ENCODE measurements at places on chromosomes 16 and 17.

DNA sequence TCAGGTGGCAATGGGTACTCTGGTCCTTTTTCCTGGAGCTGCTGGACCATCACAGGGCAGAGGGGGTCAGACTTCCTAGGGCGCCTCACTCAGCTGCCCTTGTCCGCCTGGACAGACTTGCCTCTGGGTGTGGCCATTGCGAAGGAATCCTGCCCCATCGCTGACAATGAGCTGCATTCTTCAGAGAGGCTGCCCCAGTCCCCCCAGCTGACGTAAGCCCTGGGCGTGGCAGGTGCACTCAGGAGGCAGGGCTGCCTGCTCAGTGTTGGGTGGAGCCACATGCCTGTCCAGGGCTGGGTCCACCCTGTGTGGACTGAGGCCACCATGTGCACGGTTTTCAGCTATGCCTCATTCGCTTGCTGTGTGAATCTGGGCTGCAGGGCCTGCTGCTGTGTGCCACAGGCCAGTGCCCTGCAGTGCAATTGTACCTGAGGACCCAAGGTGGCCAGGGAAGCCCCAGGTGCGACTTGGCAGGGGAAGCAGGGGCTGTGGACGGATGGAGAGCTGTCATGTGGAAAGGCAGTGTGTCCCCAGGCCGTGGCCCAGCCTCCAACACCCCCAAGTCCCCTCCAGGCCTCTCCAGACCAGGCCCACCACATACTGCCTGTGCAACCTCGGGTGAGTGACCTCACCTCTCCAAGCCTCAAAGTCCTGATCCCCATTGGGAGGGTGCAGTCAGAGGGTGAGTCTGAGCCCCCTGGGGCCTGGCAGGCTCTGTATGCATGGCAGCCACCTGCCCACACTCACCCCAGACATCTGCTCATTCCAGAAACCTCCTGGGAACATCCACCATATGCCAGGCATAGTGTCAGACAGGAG is 14.0 kb upstream of the MPRIP start:
- DNase-seq = no peak

- peak; percentile 70 for DNase-seq
Measured at GRCh38 chr17:32319548-32319905, 22.4 kb downstream of the C17orf75 start.

DNA sequence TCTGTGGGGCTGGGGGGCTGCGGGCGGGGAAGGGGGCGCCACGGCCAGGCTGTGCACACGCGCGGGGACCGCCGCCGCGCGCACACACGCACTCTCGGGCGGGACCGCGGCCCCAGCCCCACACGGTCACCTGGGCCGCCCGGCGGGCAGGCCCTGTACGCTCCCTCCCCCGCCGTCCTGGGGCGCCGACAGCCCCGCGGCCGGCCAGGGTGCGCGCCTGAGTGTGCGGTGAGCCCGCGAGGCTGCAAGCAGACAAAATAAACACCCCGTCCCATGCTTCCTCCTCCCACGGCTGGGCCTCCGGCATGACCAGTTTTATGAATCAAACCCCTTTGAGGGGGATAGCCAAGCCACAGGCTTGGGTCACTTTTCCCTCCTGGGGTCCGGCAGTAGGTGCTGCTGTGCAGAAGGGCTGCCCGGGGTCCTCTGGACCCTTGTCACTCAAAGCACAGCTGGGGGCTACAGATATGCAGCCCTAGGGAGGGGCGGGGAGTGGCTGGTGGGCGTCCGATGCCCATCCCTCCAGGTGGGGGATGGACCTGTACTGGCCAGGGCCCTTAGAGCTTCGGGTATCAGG is 441 bp downstream of the VASN start:
- no peak for DNase-seq

GRCh38 chr16:61146429-61146828 is 889.8 kb downstream of the CDH8 start:
- DNase-seq = no peak

DNA sequence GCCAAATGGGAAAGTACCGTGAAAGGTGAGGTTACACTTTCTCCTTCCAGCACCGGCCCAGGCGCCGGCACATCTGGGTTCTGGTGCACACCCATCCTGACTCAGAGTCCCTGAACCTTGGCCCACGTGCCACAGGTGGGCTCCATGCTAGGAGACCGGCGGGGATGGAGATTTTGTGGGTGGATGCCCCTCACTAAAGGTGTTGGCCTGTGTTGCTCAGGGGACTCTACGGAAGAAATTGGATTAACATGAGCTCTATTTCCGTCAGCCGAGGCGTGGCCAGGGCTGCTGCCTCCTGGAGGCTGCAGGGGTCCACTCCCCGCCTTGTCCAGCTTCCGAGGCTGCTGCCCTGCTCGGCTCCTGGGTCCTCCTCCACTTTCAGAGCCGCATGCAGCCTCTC is 30.8 kb downstream of the FBXO31 start:
- no peak for DNase-seq

DNA sequence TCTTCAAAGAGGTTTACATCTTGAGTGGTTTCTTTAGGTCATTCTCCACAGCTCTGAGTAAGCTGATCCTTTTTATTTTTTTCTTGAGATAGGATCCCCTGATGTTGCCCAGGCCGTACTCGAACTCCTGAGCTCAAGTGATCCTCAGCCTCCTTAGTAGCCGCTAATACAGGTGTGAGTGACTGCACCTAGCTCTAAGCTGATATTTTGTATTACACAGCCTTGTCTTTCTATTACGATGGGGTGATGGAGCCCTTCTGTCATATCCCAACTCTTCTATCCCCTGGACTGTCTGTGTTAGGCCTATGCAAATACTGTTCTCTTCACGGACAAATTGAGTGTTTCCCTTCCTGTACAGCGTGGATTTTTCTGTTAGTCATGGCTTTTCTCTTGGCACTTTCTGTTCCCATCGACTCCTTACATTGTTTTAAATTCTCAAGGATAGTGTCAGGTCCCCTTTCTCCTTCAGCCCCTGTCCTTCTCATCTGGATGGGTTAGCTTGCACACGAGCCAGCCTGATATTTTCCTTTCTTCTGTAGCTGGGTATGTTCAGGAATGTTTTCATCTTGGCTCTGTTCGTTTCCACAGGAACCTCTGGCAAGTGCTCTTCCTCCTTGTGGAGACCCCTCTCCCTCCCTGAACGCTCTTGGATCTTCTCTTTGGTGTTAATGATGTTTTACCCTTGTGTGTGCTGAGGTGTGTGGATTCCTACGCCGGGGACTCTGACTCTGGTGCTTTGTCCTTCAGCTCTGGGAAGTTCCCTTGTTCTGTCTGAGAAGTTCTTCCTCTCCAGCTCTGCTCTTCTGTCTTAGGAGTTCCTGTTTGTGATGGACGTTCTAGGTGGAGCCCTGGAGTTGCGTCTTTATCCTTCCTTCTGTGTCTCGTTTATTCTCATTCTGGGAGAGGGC is 2.3 kb downstream of the BANP start:
- DNase-seq = no peak

DNA sequence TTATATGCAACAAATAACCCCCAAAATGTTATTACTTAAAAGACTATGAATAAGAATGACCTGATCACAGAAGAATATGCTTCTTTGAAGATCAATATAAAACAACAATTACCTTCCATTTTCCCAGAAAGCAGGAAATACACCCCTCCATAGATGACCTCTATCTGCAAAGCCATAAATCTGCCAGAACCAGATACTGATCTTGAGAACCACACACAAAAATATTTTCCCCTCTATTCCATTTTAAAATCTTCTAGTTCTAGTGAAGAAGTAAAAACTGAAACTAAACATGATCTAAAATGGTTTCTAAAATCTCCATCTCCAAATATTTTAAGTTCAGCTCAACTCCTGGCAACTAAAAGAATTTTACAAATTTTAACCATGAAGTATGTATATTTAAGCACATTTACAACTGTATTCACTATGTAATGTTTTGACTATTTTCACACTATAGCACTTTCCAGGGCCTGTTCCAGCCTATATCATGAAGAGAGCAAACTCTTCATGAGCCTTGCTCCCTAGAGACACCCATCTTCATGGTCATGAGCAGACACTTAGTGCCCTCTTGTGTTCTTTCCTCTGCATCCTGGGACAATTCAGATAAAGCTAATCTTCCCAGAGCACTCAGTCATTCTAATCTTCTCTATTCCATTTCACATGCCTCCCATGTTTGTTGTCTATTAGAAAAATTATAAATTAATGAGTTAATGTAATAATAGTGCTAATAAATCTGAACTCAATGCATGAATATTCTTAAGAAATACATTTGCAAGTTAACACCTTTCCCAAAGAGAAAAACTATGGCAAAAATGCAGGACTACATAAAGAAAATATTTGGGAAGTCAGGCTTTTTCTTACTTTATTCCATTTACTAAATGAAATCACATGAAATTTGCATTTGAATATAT is 87.0 kb downstream of the HELZ start:
- no peak for DNase-seq

DNA sequence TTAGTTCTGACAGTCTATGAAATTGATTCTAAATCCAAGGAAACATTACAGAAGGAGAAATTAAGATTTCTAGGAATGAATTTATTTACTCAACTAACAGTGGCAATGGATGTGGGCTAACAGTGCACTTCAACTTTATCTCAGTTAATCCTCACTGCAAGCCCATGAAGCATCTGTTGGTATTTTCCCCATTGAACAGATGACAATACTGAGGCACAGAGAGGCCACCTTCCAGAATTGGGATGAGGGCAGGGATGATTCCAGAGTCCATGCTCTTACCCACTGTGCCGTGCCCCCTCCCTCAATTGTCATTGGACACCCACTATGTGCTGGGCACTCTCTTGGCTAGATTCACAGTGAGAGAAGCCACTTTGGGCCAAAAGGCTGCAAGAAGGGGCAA is 89.0 kb downstream of the XYLT1 start:
- no peak for DNase-seq

- DNase-seq = no peak
Measured at GRCh38 chr17:28219771-28220170, 99.2 kb upstream of the TMEM97 start.

GRCh38 chr17:55067697-55068439 is 99.3 kb downstream of the STXBP4 start:
- DNase-seq = no peak

GRCh38 chr17:48261297-48261880 is 153.8 kb downstream of the SNX11 start:
- no peak for DNase-seq

DNA sequence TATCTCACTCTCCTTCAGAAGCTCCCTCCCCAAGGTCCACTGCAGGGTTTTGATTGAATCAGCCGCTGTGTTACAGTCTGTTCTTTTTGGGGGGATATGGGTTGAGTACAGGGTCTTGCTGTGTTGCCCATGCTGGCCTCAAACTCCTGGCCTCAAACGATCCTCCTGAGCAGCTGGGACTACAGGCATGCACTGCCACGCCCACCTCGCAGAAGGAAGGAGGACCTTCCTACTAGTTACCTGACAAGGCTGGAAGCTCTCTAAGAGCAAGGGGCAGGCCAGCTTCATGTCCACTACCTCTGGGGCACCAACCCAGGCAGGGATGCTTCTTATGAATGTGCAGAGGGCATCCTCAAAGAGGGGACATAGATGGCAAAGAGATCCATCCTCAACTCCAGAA is 1.9 kb upstream of the MMP28 start:
- DNase-seq = no peak

- DNase-seq = no peak
Measured at GRCh38 chr16:4133897-4134372, 17.7 kb upstream of the ADCY9 start.

- no peak for DNase-seq
Measured at GRCh38 chr17:68334393-68334792, 43.1 kb downstream of the ARSG start.

- no peak for DNase-seq
Measured at GRCh38 chr17:73591296-73592078, 52.8 kb downstream of the SDK2 start.

GRCh38 chr17:77513045-77513444 is 372.3 kb downstream of the SEC14L1 start:
- DNase-seq = no peak

GRCh38 chr17:18949566-18949965 is 2.4 kb upstream of the SLC5A10 start:
- no peak for DNase-seq

DNA sequence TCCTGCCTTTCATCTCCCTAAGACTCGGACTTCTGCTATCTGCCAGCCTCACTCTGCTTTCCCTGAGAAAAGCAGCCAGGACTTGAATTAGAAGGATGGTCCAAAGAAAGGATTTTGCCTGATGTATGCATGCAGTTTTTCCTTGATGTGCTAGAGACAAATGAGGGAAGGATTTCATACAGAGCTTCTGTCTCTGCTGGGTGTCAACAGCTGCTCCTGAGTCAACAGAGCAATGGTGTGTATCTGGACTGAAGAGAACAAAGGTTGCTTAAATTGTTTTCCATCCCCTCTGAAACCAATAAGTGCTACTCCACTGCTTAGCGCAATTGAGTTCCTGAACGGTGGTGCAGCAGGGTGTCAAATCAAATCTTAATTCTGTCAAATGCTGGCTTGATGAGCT is 680.6 kb upstream of the C16orf82 start:
- no peak for DNase-seq

DNA sequence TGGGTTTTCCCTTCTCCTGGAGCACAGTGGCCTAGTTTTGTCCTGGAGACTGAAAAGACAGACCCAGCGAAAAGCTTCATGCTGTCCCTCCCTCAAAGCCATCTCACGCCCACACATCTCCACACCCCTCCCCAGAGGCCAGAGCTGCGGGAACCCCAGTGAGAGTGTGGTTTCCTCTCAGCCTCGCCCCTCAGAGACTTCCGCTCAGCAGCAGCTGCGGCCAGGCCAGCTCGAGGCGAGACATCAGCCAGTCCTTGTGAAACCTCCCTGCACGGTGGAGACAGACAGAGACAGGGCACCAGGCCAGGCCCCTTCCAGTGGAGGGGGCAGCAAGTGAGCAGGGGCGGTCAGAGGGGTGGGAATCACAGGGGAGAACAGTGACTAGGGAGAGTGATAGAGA is 77.0 kb upstream of the TNRC6C start:
- DNase-seq = peak; percentile 62

GRCh38 chr17:8463099-8463498 is 27.4 kb downstream of the NDEL1 start:
- no peak for DNase-seq

DNA sequence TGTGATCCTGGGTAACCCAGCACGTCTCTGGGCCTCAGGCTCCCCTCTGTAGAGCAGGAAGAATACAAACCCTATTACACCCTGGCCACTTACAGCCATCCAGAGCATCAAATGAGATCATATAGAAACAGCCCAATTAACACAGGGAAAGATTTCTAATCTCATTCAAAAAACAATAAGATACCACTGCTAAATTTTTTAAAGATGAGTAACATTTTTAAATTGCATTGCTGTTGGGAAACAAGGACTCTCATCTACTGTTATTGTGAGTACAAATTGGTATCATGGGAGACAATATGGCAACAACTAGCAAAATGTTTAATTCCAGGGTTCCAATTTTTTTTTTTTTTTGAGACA is 41.1 kb downstream of the SRL start:
- no peak for DNase-seq

DNA sequence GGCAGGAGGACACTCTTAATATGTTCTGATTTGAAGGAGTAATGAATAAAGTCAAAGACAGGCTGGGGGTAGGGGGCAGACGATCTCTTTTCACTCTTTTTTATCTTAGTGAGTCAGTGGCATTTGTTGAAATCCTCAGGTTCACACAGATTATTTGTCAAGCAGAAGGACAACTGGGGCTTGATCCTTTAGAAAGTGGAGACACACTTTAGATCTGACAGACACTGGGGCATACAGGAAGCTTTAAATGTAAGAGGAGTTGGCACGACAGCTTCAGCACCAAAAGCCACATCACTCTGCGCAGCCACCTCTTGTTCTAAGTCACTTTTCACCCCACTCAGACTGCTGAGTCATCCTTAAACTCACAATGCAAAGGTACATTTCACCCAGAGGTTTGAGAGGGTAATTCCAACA is 121.5 kb downstream of the STXBP4 start:
- no peak for DNase-seq

All from stimulated activated CD4-positive, alpha-beta T cell treated with anti-CD3 and anti-CD28 coated beads, Interleukin-1b, Interleukin-23, amount 100 ng/mL, for 24 hours (primary cell).